Right atrium auricular region (tissue), 2 donors: ENCODE measurements at places on chromosomes 16 and 17. TPM values are rescaled to one million over a fixed set of nuclear protein-coding genes. Genes with fewer than 3 reads are reported as not detected.

HSD11B2 gene
- not detected for total RNA-seq

OR4D1 gene
- not detected for total RNA-seq

TNFRSF13B gene
- not detected for total RNA-seq

ABCA6 gene
- 20.0 TPM for total RNA-seq

TRAP1 gene
- total RNA-seq, result 67.7 TPM

ALOX12 gene
- total RNA-seq, result not detected

TMEM106A gene
- 3.5 TPM for total RNA-seq

HAP1 gene
- total RNA-seq, result 0.08 TPM

RAPGEFL1 gene
- 2.9 TPM for total RNA-seq

DEXI gene
- total RNA-seq, result 129 TPM

TBC1D3 gene
- not detected for total RNA-seq

OSGIN1 gene
- total RNA-seq, result 6.5 TPM

SLC47A2 gene
- not detected for total RNA-seq

RND2 gene
- total RNA-seq, result 3.5 TPM

NTN3 gene
- 0.51 TPM for total RNA-seq

ASPA gene
- total RNA-seq, result 1.0 TPM

CHST5 gene
- 0.16 TPM for total RNA-seq

OR3A1 gene
- total RNA-seq, result not detected

KRTAP1-5 gene
- total RNA-seq, result not detected

PRSS33 gene
- total RNA-seq, result not detected

CETP gene
- total RNA-seq, result not detected

TRPV2 gene
- total RNA-seq, result 15.0 TPM

DHX58 gene
- 4.3 TPM for total RNA-seq

SLFN11 gene
- total RNA-seq, result 20.8 TPM

KCNH6 gene
- total RNA-seq, result not detected

MYO15B gene
- total RNA-seq, result 29.3 TPM

CDR2 gene
- 16.1 TPM for total RNA-seq

IKZF3 gene
- 0.37 TPM for total RNA-seq

IL17C gene
- not detected for total RNA-seq
